NCI-H1694 treated with DMSO at 0.1 percent for 48 hours (cell line): ENCODE measurements at places on chromosomes 7 and 10.
A peak's percentile ranks its signal among the peaks of the same experiment; 100 is the strongest.

GRCh38 chr7:151690606-151691005 lies 170.9 kb upstream of the RHEB start:
- no peak for DNase-seq

- no peak for DNase-seq
Measured at GRCh38 chr7:148210804-148211325, 379.7 kb upstream of the C7orf33 start.

- DNase-seq: no peak
Measured at GRCh38 chr7:40437936-40438634, 303.3 kb downstream of the SUGCT start.

DNA sequence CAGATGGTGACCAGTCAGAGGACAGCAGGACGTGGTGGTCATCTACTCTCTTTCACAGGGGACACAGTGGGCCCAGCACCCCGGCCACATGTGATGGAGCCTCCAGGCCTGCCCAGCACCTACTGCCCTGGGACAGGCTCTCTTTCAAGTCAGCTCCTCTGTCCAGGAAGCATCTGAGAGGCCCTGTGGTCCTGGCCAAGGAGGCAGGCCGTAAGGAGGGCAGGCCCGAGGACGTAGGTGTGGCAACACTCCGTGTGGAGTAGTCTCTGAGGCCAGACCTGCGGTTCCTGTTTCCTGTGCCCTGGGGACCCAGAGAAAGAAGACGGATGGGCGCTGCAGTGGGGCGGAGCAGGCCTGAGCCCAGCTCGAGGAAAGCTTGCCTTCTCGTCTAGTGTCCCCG lies 179.2 kb downstream of the EBF3 start:
- no peak for DNase-seq

GRCh38 chr10:72690071-72690755 lies 1.7 kb upstream of the MCU start:
- DNase-seq: no peak

DNA sequence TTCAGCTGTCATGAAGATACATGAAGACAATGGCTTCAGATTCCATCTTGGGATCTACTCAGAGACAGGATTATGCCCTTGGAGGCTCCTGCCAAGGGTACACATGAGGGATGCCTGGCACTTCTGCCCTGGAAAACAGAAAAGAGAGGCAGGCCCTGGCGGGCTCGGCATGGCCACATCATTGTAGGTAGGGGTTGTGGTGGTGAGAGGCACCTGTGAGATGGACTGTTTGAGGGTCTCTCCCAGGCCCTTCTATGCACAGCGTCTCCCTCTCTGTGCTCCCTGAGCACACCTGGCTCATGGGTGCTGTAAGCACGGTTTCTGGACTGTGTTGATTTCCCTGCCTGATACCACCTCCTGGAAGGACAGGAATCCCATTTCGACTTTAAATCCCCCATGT lies 304.3 kb downstream of the GLRX3 start:
- no peak for DNase-seq

DNA sequence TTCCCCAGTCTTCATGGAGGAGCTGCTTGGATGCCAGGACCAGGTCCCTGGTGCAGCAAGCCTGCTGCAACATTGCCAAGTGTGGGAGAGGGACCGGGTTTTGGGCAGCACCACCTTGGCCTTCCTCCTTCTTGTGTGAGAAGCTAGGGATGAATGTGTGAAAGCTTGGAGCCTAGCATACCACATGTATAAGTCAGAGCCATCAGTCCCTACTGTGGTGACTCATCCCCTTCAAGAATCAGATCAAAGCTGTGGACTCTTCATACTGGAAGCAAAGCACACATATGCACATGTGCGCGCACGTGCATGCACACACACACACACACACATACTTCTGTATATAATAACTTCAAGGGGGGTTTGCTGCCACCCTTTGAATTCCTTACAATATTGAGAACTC lies 527.8 kb downstream of the LRMDA start:
- DNase-seq: no peak

DNA sequence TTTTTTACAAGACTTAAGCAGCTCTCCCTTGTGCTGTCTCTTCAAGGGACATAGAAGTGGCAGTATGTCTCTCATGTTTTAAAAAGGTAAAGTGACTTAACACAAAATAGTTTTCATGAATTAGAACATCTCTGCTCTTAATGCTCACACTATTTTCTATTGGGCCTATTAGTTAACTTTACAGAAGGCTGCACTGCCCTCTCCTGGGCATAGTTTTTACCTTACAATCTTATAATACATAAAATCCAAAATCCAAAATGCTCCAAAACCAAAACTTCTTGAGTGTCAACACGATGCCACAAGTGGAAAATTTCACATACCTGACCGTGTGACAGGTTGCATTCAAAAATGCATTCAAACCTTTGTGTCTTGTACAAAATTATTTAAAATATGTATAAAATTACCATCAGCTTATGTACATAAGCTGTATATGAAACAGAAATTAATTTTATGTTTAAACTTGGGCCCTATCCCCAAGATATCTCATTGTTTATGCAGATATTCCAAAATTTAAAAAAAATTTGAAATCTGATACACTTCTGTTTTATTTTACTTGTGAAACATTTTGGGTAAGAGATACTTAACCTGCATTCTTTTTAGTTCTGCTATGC lies 25.8 kb downstream of the TES start:
- DNase-seq: peak; percentile 20

- no peak for DNase-seq
Measured at GRCh38 chr7:47239034-47239433, 342.9 kb downstream of the TNS3 start.

GRCh38 chr10:63390521-63390920 lies 75.3 kb downstream of the JMJD1C start:
- DNase-seq: no peak

DNA sequence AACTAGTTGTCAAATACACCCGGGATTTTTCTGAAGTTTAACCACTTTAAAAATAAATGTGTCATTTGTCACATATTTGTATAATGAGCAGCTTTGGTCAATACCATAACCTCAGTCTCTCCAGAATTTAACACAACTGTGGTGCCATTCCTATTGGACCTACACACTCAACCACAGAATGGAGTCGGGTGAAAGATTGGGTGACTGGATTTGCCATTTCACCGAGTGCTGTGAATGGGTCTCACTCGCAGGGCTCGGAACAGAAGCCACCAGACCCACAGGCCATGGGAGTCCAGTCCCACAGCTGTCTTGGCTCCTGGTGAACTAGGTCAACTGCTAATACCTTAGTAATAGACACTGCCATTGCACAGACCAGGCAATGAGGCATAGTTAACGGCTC lies 298.4 kb downstream of the CCDC3 start:
- no peak for DNase-seq

DNA sequence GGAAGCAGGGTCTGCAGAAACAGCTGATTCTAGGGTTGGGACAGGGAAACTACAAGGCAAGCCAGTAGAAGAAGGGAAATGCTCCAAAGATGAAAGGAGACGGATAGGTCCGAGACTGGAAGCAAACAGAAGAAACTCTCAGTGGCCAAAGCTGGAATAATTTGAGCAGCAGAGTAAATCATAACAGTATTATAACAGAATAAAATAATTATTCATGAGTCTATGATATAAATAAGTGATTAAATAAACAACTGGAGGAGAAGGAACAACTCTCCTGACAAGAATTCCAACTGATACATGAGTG lies 27.6 kb downstream of the EZH2 start:
- no peak for DNase-seq

DNA sequence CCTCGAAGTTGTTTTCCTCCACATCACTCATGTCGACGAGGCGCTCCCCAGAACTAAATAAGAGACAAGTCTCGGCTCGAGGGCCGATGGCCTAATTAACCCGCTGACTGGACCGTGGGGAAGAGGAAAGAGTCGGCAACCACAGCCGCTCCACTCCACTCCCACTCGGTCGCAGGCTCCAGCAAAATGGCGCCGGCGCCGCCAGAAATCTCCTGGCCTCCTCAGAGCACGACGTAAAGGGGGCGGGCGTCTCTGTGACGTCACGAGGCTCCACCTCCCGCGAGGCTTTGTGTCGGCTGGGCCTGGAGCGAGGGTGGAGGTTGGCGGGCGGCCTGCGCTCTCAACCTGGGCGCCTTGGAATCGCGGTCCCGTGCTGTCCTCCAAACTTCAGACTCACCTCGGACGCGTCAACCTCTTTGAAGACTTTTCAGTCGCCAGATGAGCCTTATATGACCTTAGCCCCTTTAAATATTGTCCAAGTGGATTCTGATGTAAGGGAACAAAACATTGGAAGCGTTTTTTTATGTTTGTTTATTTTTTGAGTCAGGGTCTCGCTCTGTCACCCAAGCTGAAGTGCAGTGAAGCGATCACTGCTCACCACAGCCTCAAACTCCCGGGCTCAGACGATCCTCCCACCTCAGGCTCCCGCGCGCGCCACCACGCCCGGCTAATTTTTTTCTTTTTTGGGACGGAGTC lies at the start of gene TRA2A:
Gene TRA2A (minus strand): TSS at position 188 of the 696 bp plus-strand sequence. CDS start 157 bp downstream, at position 31.
- DNase-seq: peak; percentile 92
